ENCODE measurements at places on chromosomes 3 and 15.
A peak's percentile ranks its signal among the peaks of the same experiment; 100 is the strongest.

GRCh38 chr3:169771497-169772304, 1.5 kb upstream of the MYNN start:
- peak; percentile 31 for DNase-seq

GRCh38 chr15:80272987-80273386, 21.0 kb upstream of the CTXND1 start:
- no peak for DNase-seq

GRCh38 chr3:97719156-97719821, 45.3 kb upstream of the ARL6 start:
- peak; percentile 37 for DNase-seq

GRCh38 chr3:185540695-185541094, 11.7 kb downstream of the LIPH start:
- DNase-seq = no peak

DNA sequence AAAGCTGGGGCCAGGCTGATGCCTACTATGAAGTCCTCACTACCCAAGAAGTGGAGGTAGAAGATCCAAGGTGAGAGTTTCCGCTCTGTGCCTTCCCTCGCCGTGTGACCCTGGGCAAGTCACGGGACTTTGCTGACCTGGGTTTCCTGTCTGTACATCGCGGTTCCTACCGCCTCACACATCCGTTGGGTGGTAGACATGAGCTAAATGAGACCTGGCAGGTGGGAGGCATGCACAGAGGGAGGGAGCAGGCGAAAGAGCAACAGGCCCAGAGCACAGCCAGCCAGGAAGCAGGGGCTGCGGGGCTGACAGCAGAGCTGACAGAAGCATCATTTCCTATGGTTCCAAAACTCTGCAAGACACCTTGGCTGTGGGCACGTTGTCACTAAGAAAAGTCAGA, 157.3 kb upstream of the BHLHE40 start:
- peak; percentile 67 for DNase-seq

DNA sequence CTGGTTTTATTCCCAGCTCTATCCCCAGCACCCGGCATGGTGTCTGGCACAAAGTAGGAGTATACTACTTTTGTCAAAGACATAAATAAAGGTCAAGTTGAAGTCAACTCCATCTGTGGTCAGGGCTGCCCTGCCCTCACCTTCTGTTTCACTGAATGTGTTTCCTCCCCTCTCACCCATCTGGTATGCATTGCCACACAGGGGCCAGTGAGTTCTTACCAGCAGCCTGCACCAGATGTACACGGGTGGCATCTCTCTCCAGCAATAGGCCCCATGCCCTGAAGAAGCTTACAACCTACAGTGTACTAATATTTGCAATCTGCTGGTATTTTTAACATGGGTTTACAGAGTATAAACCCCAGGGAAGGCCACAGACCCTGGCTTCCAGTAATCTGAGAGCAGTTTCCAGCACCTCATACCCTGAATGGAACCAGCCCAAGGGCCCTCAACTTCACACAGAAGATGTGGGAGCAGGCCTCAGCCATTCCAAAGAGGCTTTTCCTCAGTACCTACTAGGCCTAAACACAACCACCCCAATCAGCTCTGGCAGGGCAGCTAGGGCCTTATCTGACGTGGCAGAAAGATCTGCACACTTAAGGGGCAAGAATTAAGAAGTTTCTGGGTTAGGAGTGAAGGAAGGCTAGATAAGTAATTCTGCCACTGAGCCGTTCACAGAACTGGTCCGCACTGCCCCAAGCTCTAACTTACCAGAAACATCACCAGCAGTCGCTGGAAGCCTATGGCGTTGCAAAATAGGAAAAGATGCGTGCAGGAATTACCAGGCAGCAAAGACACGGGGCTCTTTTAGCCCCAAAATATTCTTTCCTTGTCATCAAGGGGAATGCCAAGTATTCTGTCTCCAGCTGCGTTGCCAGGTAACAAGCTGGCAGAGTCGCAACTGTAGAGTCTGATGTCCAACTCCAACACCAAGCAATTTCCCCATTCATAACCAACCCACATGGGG, 2.1 kb downstream of the IDH2 start:
- DNase-seq = no peak

DNA sequence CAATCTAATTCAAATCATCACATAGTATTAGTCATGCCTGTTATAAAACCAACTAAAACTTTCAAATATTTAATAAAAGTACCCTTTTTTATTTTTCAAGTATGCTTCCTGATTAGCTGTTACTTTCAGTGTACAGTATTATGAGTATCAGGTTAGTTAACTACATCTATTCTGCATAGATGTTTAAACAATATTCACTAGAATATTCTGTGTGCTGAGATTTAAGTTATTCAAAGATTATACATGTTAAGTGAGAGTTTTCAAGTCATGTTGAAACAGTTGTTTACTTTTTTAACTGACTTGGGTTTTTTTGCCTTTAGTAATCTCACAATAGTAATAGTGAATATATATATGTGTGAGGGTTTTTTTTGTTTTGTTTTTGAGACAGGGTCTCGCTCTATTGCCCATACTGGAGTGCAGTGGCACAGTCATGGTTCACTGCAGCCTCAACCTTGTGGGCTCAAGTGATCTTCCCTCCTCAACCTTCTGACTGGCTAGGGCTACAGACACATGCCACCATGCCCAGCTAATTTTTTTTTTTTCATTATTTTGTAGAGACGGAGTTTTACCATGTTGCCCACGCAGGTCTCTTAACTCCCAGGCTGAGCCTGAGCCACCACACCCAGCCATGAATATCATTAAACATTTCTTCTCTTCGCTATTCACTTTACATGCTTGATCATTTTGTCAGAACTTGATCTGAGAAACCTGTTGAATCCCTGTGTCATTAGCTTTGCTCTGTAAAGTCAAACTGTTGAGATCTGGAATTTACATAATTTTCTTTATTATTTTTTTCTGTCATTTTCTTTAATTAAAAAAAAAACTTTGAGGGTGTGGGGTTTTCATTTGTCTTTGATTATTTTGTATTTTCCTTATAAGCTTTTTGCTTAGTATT, 286.2 kb upstream of the UBE2E1 start:
- no peak for DNase-seq

- DNase-seq = no peak
These were observed 77.8 kb upstream of the LPP start for GRCh38 chr3:188076176-188076575.

- no peak for DNase-seq
These were observed at the start of gene CD276 for GRCh38 chr15:73683777-73684580. CD276 (plus strand) TSS chr15:73684383; CDS start chr15:73699640, 15,257 bp downstream.

- DNase-seq = no peak
These were observed 65.5 kb downstream of the PEX5L start for GRCh38 chr3:179971280-179971679.

DNA sequence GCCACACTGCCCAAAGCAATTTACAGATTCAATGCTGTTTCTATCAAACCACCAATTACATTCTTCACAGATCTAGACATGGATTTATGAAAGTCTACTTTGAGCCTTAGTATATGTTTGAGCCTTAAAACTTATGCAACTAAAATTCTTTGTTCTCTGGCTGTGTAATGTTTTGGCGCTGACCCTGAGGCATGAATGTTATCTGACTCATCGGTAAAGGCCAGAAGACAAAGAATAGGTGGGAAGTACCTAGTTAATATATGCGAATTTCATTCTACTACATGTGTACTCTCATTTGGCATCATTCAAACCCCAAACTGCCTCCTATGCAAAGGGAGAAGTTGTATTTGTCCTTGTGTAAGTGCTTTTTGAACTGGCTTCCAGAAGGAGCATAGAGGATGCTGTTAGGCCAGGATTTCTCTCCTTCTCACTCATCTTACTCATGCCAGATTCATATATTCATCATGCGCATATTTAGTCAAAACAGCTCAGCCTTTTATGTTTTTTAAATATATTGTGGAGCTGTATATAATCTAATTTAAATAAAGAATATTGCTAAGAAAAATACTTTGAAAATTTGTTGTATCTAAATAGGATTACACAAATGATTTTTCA, 204.2 kb downstream of the NFKBIZ start:
- DNase-seq = no peak

DNA sequence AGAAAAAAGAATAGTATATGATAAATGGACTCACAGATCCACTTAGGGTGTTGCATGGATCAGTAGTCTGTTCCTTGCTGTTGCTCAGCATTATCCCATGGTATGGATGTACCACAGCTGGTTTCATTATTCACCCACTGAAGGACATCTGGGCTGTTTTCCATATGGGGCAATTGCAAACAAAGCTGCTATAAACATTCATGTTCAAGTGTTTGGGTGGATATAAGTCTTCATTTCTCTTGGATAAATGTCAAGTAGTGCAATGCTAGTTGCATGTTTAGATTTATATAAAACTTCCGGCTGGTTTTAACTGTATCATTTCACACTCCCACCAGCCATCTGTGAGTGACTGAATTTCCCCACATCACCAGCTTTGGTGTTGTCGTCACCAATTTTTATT, 137.7 kb downstream of the ASB7 start:
- DNase-seq = no peak

- peak; percentile 26 for DNase-seq
These were observed 3.5 kb downstream of the DUSP7 start for GRCh38 chr3:52052831-52053306.

DNA sequence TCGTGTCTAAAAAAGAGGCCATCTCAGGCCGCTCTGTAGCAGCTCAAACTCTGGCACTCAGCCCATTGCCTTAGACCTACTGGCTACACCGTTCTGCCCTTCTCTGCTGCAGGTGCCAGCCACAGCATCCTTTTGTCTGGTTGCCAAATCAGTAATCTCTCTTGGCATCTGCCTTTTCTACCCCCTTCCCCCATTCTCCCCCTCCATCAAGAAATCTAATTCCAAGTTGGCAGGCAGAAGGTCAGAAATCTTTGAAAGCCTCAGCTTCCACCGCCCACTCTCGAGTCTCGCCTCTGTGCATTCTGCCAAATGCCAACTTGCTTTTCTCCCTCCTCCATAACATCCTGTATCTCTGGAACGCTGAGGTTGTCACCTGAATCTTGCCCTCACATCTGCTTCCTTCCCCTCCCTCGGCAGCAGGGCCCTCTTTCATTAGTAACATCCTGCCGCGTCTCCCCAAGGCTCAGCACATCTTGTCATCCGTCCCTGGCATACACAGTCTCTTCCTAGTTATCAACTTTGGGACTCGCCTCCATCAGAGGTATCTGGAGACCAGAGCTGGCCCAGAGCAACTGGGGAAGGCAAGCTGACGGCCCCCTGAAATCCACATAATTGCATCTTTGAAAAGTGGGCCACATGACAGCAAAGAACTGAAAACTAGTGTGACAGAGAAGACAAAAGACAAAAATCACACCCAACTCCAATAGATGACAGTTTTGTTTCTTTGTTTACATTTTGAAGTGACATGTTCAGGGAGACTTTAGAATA, 312.0 kb upstream of the CCDC54 start:
- DNase-seq = no peak

GRCh38 chr3:172140499-172141391, 101.4 kb downstream of the FNDC3B start:
- no peak for DNase-seq

GRCh38 chr15:40435710-40436089, 5.1 kb upstream of the BAHD1 start:
- DNase-seq = no peak

- no peak for DNase-seq
These were observed 273.6 kb upstream of the PROK2 start for GRCh38 chr3:72058493-72059081.

GRCh38 chr15:60809375-60809774, 330.4 kb upstream of the ICE2 start:
- no peak for DNase-seq

GRCh38 chr15:72116731-72117485, 1.0 kb downstream of the MYO9A start:
- DNase-seq = no peak

GRCh38 chr3:53160660-53161449, at the start of gene PRKCD:
PRKCD (plus strand) TSS chr3:53161209; CDS start chr3:53178423, 17,214 bp downstream.
- peak; percentile 68 for DNase-seq

DNA sequence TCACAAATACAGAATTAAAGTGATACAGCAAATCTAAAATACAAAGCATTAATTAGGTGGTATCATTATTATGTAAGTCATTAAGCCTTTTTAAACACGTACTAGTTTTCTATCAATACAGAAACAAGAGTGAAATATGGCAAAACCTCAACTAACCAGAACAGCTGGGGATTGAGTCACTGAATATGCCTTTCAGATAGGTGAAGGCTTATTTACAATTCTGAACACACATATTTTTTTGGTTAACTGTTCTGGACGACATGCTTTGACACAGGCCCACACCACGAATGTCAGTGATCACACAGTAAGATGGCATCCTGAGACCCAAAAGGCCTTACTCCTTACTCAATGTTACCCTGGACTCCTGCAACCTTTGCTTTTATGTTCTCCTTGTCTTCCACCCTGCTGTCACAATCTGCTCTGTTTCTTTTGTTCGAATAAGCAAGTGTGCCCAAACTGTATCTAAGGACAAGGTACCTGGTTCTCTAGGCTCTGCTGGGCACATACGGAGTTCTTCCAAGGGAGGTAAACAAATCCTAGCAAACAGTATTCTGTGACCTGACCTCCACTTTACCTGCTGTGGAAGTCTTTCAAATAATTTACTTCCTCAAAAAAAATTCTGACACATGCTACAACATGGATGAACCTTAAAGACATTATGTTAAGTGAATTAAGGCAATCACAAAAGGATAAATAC, 7.0 kb downstream of the SFMBT1 start:
- no peak for DNase-seq

DNA sequence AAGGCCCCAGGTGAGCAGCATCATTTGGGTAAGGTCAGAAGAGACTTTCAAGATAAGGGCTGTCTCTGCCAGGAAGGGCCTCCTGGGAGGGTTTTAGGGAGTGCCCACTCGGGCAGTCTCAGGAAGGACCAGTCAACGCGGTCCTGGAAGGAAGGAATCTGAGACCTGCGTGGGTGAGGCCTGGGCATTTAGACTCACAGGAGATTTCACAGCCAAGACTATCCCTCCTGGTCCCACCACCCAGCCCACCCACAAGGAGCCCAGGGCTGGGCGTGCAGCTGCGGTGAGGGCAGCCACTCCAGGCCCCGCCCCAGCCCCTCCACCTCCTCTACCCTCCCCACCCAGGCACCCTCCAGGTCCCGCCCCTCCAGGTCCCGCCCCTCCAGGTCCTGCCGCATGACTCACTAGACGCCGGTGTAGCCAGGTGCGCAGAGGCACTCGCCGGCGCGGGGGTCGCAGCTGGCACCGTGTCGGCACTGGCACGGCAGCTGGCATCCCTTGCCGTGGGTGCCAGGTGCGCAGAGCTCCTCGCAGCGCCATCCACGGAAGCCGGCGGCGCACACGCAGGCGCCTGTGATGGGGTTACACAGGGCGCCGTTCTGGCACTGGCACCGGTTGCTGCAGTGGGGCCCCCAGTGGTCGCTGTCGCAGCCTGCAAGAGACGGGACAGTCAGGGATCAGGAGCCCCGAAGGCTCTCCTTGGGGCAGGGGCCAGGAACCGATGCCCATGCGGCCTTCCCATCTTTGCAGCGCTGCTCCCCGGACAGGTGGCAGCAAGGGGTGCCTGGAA, 112.7 kb downstream of the RAB11A start:
- peak; percentile 59 for DNase-seq

DNA sequence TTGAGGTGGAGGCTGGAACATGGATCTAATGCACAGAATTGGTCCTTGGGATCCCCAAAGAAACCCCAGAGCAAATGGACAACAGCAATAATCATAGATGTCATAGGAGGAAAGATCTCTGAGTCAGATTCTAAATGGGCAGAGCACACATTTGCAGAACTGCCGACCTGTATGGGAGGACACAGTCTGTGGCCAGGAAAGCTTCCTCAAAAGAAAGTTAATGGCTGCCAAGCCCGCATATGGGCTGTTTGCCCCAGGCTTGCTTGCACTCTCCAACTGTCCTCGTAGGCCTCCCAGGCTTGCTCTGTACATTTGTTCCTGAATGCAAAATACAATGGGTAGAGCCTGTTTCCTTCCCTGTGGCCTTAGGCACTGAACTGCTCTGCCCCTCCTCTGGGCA, 102.0 kb upstream of the PLXNA1 start:
- DNase-seq = no peak
